Upper lobe of left lung (tissue), 6 donors: ENCODE measurements at places on chromosomes 4 and X. TPM values are rescaled to one million over a fixed set of nuclear protein-coding genes. Genes with fewer than 3 reads are reported as not detected.
A peak's percentile ranks its signal among the peaks of the same experiment; 100 is the strongest.

Gene INPP4B
- total RNA-seq = 23.0 TPM

Gene TACC3
- total RNA-seq = 37.7 TPM

Gene NPNT
- 339 TPM for total RNA-seq

Gene CLTRN
- 0.88 TPM for total RNA-seq

Gene VCX2
- total RNA-seq = not detected

DNA sequence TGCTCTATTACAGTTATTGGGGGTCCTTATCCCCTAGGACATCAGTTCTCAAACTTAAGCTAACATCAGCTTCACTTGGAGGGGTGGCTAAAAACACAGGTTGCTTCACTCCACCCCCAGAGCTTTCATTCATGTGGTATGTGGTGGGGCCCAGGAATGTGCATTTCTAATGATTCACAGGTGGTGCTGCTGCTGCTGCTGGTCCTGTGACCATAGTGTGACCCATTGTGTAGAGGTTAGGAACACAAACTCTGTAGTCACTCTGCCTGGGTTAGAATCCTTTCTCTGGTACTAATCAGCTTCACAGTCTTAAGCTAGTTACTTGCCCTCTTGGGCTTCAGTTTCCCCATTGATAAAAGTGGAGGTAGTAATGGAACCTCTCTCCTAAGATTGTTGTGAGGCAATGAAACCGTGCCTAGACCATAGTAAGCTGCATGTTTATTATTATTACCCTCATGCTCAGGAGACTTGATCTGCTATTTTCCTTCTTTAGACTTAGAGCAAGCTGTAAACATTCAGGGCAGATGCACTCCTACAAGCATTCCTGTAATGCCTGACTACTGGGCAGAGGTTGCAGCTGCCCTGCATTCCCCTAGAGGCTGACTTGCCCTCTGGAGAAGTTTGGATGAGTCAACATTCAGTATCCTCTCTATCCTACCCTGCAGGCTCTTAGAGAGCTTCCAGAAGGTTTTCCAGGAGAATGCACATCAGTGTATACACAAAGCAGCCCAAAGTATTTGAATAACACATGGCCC is 94.1 kb upstream of the ACSL4 start:
- no peak for DNase-seq

GRCh38 chrX:66074920-66075879 is 35.3 kb upstream of the VSIG4 start:
- peak; percentile 65 for DNase-seq

- DNase-seq = peak; percentile 54
Measured at GRCh38 chr4:152945639-152946038, 9.5 kb downstream of the FHDC1 start.

- DNase-seq = no peak
Measured at GRCh38 chrX:8289523-8289922, 118.5 kb upstream of the VCX2 start.

DNA sequence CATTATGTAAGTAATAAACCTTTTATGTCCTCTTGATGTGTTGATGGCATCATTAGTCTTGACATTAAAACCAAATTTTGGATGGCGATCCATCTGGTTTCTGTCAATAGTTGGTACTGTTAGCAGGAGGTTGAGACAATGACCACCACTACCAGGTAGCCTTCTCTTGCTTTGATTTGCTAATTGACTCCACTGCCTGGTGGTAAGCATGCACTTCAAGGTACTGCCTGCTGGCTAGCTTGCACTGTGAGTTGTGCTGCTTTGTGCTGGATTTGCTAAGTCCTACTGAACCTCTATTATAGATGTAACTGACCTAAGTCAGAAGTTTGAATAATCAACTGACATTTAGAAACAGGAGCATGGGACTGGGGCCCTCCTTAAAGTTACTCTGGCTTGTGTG is 46.3 kb downstream of the ATP1B4 start:
- no peak for DNase-seq

DNA sequence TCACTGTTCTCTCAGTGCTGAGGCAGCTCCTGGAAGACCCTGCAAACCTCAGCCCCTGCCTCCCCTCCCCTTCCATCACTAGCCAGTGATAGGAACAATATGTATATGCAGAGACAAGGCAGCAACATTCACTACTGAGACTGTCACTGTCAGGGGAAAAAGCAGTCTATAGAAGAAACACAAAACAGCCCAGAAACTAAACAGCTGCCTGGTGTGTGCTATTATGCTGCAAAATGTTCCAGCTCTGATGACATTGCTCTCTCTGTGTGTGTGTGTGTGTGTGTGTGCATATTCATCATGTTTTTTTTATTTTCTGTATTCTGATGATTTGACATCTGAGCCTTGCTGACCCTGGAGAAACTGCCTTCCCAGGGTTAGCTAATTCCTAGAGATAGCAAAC is 147.2 kb downstream of the SPATA18 start:
- no peak for DNase-seq

DNA sequence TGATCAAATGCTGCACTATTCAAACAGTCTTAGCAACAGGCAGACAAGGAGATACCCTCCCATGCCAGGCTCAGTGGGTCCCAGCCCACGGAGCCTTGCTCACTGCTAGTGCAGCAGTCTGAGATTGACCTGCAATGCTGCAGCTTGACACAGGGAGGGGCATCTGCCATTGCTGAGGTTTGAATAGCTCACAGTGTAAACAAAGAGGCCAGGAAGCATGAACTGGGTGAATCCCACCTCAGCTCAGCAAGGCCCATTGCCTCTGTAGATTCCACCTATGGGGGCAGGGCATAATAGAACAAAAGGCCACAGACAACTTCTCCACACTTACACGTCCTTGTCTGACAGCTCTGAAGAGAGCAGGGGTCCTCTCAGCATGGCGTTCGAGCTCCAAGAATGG is 26.6 kb upstream of the ZXDB start:
- no peak for DNase-seq

- no peak for DNase-seq
Measured at GRCh38 chrX:81263059-81263458, 61.2 kb downstream of the SH3BGRL start.

DNA sequence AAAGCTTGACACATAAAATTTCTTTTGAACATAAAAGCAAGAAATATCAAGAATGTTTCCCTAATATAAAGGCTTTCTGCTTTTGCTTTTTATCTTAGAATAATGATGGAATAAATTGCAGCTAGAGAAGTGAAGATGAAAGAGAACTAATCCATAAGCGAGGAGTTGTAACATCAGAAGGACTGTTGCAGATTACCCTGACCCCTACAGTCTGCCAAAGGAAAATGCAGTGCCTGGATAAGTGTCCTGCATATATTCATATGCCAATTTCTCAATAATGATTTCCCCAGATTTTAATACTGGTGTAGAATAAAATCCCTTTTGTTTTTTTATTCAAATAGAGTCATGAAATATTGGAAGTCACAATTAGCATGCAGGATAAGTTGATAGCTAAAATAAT is 115.9 kb downstream of the MAGEC2 start:
- no peak for DNase-seq
